NCI-H1092 treated with DMSO at 0.1 percent for 48 hours (cell line): ENCODE measurements at places on chromosomes 7 and 10.

DNA sequence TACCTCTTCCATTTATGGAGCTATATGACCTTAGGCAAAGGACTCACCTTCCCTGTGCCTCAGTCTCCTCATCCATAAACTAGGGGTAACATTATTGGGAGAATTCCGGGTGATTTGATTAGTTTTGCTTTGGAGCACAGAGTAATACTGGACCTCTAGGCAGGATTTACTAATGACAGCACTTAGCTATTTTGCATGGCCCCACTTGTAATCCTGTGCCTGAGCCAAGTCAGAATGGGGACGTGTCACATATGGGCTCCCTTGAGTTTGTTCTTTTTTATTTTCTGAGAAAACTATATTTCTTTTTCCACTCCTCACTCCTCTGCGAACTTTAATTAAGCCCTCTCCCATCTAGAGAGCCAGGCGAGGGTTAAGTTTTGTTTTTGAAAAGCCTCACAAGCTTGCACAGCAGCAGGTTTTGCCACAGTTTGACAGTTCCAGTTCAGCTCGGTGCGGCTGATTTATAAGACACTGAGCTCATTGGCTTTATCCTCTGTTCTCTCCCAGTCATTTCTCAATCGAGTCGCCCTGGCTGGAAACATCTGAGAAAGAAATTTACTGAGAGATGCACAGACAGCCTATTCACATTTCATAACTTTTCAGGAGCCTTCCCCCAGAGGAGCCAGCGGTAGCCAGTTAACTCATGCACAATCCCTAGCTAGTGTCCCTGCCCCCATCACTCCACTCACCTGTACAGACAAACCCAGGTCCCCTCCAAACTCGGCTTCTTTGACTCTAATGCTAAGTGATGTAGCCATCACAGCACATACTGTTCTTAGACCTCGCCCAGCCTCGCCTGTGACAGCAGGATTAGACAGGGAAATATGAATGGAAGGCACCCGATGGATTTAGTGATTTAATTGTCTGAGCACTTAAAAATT, 441.9 kb upstream of the NPVF start:
- no peak for DNase-seq

- DNase-seq = no peak
These were observed 7.1 kb downstream of the AGMO start for GRCh38 chr7:15554744-15555143.

- DNase-seq = no peak
These were observed 223.1 kb upstream of the KLF14 start for GRCh38 chr7:130957137-130957513.

GRCh38 chr10:84766923-84767322, 438.5 kb downstream of the CCSER2 start:
- DNase-seq = no peak

GRCh38 chr10:133438711-133439273, 14.4 kb upstream of the SPRN start:
- peak; percentile 7 for DNase-seq

GRCh38 chr10:31929261-31930022, 811 bp upstream of the ARHGAP12 start:
- DNase-seq = peak; percentile 18

DNA sequence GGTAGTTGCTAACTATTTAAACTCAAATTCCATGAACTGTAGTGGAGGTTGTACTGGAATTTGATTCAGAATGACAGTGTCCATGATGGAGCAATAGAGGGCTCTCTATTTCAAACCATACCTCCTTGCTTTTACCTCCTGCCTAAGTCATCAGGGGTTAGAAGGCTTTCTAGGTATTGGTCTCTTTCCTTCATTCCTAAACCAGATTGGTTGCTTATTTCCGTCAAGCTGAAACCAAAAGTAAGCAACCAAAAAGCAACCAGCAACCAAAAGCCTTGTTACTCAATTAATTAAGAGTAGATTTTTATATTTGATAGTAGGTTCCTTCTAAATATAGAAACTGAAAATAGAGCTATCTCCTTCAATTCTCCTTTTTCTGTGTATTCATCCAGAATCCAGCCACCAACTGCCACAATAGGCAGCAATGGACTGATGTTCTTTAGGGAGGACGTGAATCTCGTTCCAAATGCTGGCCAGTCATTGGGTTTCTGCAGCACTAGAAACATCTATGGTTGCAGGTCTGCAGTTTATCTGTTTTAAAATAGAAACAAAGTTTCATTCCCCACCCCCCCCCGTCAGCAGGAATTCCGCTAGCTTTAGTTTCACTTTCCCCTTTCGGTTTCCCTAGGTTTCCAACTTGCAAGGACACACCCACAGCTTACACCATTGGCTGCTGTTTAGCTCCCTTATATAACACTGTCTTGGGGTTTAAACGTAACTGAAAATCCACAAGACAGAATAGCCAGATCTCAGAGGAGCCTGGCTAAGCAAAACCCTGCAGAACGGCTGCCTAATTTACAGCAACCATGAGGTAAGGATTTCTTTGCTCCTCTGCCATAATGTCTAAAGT, at the start of gene IFIT1:
TSS of gene IFIT1 (plus strand) at position 717 of the 850 bp plus-strand sequence. CDS start at position 807, 90 bp downstream.
- DNase-seq = no peak

GRCh38 chr7:69700331-69700730, 102.1 kb downstream of the AUTS2 start:
- DNase-seq = no peak

- no peak for DNase-seq
These were observed 228.7 kb downstream of the CNTNAP2 start for GRCh38 chr7:146345251-146345650.

DNA sequence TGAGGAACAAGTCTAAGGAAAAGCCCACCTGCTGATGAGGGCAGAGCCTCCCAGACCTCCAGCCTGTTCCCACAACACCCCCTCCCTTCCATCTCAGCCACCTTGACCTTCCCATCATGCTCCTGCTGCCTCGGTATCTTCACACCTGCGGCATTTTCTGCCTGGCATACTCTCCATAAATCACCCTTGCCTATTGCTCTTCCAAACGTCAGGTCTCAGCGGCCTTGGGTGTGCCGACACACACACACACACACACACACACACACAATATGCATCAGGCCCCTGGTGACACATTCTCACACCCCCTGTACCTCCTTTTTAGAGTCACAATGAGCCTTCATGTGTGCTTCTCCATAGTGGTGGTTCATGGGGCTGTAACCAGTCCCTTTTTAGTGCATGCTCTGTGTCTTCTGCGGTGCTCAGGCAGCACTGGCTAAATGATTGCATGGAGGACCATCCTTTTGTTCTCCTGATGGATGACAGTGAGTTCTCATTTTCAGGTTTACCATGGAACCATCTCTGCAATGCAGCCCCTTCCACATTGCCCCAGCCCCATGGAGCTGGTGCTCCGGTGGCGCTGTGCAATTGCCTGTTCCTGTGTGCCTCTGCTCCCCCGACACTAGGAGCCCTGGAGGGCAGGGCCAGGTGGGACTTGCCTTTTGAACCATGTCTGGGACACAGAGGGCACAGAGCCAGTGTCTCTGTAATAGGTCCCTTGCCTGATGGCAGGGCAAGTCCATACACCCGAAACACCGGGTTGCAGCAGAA, 4.5 kb downstream of the ADIRF start:
- no peak for DNase-seq

DNA sequence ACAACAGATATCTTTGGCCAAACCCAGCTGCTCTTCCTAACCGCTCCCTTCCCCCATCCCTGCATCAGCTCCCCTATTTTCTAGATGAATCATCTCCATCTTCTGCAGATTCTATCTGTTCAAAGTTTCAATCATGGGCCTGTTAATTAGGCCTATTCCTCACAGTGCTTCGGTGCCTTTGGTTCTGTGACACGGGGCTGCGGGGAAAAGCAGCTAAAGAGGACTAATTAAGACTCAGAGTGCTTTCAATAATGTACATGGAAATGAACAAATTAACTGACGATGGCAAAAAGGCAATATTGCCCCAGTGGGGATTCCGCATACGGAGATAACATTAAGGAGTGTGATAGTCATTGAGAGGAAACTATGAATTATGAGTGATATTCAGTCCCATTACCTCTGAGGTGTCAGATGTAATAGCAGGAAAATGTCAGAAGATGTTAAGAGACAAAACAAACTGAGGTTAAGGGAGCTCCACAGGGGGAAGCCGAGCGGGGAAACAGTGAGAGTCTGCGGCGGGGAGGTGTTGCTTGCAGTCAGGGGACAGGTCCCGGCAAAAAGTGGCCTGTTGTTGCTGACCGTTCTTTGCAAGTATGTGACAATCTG, 716.9 kb downstream of the TYW1 start:
- DNase-seq = no peak

DNA sequence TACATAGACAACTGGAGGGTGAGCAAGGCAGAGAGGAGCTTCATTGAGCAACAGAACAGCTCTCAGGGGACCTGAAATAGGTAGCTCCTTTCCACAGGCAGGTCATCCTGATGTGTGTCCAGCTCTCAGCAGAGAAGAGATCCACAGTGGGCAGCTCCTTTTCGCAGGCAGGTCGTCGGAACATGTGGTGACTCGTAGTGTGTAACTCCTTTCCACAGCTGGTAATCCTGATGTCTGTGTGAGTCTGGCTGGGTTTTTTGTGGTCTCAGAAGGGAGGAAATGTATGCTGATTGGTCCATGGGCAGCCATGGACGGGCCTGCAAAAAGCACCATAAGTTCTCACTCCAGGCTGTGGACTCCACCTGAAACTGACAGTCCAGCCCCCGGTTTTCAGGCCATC, 24.4 kb upstream of the TES start:
- DNase-seq = no peak

DNA sequence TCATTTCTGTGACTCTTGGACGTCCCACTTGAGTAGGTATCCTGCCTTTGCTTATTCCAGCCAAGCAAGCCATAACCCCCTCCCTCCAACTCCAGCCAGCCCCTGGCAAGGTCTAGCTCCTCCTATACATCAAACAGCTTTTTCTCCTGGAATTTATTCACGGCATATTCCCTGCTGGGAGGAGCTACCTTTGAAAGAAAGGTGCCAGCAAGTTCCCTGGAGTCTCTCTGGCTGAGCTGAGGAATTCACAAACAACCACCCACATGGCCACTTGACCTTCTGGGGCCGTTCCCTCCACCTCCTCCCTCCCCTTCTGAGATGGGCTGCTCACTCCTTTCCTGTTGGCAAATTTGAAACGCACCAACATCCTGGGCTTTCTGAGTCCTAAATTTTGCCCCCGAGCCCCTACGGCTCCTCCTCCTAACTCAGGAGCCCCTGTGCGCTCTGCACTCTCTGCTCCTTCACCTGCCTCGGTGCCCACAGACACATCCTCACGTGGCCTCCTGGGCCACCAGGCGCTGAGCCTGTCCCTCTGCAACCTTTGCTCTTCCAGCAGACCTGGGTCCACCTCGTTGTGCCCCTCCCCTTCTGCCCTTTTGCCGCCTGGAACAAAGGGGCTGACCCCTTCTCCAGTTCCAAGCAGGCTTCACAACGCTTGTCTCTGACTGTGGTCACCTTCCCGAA, 48.0 kb downstream of the HSPA12A start:
- DNase-seq = no peak

DNA sequence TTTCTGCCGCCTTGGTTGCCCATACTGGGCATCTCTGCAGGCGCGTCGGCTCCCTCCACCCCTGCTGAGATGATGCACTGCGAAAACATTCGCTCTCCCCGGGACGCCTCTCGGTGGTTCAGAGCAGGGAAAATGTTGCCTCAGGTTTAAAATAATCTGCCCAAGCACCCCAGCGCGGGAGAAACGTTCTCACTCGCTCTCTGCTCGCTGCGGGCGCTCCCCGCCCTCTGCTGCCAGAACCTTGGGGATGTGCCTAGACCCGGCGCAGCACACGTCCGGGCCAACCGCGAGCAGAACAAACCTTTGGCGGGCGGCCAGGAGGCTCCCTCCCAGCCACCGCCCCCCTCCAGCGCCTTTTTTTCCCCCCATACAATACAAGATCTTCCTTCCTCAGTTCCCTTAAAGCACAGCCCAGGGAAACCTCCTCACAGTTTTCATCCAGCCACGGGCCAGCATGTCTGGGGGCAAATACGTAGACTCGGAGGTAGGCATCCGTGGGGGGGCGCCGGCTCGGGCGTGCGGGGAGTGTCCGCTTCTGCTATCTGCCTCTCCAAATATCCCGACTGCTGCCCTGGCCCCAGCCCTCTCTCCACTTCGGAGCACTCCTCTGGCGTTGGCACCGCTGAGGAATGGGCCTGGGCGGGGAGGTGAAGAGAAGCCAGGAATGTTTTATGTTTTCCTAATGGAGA, at the start of gene CAV1:
TSS of gene CAV1 (plus strand) at position 428 of the 689 bp plus-strand sequence. CDS start at position 455, 27 bp downstream.
- peak; percentile 21 for DNase-seq

- DNase-seq = peak; percentile 45
These were observed at the start of gene PTPRZ1 for GRCh38 chr7:121872831-121873288. Gene PTPRZ1 (plus strand): TSS chr7:121873161. CDS start chr7:121873500, 339 bp downstream.

DNA sequence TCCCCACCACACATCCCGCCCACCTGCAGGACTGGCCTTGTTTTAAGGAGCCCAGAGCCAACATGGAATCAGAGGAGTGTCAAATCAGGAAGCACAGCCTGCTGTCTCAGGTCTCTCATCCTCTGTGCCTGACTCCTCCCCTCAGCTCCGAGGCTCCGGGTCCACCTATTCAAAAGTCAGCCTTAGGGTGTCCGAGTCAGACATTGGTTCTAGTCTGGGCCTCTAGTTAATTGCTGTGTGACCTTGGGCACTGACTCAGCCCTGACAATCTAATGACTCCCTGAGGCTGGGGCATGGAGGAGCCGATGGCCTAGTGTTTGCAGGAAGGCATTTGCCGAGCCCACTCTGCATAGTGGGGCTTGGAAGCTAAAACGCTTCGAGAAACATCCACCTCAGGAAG, 223.1 kb upstream of the PPP2R2D start:
- no peak for DNase-seq

DNA sequence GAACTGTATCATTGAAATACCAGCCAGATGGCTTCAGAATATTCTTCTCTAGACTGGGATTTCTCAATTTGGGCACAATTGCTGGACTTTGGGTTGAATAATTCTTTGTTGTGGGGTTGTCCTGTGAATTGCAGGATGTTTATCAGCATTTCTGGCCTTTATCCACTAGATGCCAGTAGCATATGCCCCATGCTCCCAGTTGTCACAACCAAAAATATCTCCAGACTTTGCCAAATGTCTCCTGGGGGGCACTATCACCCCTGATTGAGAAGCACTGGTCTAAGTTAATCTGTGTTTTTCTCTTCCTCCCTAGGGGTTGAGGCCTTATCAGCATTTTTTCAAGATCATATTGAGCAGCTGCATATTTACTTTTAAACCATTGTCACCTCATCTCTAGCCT, 204.9 kb upstream of the SP8 start:
- peak; percentile 25 for DNase-seq

DNA sequence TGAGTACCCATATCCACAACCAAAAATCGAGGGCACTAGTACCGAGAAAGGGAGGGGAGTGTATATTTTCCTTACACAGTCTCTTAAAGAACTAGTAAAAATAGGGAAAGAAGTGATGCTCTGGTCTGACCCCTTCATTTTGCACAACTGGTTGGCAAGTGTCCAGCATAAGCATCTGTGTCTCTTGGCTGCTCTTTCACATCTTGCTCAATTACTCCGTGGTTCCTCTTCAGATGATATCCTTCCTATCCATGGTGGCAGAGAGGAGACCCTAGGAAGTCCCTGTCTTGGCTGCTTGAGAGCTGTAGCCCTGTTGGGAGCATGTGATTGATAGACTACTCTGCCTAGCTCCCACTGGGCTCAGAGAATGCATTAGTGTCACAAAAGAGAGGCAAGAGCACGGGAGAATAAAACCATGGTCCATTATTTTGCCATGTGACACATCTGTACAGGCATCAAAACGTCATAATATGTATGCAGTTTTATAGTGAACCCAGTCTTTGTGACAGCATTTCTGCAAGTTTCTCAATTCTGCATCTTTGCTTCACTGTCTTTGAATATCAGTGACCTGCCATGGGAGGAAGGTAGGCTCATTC, 111.8 kb upstream of the ANKRD1 start:
- no peak for DNase-seq

- DNase-seq = no peak
These were observed 52.2 kb downstream of the UNCX start for GRCh38 chr7:1284743-1285458.
